ENCODE measurements at places on chromosomes 4 and X.

GRCh38 chr4:163680386-163681098 lies 186.1 kb downstream of the TMA16 start:
- DNase-seq, result no peak

- DNase-seq, result no peak
These were observed 501.0 kb downstream of the RPA4 start for GRCh38 chrX:97384685-97385084.

DNA sequence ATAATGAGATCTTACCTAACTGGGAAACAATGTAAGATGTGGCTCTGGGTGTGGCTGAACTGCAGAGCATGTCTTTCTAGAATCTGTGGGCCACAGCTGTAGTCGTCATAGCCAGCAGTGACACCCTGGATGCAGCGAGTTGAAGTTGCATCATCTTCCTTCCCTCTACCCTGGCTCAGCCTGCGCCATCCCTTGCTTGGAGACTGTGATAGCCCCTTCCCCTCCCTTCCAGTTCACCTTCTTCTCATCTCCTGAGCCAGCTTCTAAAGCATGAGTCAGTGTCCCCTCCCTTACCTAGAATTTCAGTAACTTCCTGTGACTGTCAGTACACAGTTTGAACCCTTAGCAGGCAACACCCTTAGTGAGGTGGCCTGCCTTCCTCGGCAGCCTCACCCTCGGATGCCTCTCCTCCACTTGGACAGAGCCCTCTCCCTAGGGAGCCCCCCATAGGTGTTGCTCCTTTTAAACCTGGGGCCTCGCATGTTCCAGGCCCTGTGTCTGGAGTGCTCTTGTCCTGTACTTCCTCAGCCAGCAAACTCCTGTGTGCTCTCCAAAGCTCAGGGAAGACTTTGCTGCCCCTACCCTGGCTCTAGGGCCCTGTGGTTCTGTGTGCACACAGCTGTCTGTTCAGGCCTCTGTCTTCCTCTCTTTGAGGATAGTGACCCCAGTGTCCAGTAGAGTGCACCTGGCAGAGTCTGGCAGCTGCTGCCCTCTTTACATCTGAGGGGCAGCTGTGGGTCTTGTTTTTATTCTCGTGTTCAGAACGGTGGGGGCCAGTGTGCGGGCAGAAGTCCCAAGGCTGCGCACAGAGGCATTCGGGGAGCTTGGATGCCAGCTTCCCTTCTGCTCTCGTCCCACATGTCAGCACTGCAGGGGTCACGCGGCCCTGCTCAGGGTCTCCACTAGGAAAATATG lies 43.7 kb upstream of the TADA2B start:
- no peak for DNase-seq

- DNase-seq, result no peak
These were observed 1.9 kb upstream of the PACRGL start for GRCh38 chr4:20698382-20698781.

- no peak for DNase-seq
These were observed 181.8 kb upstream of the POF1B start for GRCh38 chrX:85561231-85561630.

DNA sequence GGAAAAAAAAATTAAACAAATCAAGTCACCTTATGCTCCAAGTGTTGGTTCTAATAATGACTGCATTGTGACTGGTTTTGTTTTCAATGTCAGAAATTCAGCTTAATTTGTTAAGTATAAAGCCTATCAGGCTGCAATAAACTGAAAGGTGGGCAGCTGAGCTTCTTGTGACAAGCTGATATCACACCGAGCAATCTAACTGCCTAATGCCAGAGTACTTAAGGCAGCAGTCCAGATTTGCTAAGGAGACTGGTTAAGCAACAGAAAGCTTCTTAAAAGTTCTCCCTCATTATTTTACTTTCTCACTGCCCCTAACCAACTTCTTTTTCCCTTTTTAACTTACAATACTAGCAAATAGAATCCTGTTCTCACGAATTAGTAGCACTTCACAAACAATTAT lies 201.0 kb downstream of the MAB21L2 start:
- DNase-seq, result no peak

DNA sequence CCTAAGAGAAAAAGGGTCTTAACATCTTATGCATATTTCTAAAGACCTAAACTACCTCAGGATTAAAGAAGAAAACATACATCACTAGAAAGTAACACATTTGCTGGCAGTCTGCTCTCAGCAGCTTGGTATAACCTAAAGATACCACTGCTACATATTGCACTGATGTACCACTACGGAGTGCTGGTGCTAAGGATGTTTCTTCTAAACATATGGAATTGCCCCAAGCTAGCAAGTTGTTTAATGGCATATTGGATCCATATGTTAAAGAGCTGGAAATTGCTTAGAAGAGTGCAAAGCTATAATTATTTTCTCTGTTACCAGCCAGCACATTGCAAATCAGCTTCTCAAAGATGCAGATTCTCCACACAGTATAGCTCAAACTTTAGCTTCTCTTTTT lies 436.5 kb upstream of the GALNTL6 start:
- no peak for DNase-seq

- no peak for DNase-seq
These were observed 165.0 kb downstream of the SPIN4 start for GRCh38 chrX:63186137-63186536.

GRCh38 chr4:121071640-121072223 lies 603 bp downstream of the NDNF start:
- DNase-seq, result peak; percentile 6

DNA sequence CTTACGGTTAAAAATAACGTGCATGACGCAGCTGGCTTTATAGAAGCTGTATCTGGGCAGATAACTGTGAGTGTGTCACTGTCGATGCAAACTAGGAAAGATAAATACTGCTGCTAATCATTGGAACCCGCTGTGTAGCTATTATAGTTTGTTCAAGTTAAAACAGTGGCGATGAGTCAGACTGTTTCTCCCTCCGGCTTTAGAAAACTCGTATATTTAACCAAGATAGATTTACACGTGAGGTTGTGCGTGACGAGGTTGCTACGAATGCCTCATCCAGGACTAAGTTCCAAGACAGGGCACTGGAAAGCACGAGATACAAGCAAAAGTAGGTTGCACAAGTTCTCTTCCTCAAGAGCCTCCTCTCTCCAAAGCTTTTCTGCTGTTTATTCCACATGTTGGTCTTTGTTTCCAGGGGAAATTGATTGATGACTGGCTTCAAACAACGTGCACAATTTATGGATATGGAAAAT lies 270.7 kb downstream of the FBXW7 start:
- peak; percentile 71 for DNase-seq

Data from stomach (tissue), 19 donors.